CD4-positive, CD25-positive, alpha-beta regulatory T cell (primary cell): ENCODE measurements at places on chromosomes 6 and 20.

- no peak for DNase-seq
Measured at GRCh38 chr6:14051355-14051754, 66.2 kb upstream of the CD83 start.

DNA sequence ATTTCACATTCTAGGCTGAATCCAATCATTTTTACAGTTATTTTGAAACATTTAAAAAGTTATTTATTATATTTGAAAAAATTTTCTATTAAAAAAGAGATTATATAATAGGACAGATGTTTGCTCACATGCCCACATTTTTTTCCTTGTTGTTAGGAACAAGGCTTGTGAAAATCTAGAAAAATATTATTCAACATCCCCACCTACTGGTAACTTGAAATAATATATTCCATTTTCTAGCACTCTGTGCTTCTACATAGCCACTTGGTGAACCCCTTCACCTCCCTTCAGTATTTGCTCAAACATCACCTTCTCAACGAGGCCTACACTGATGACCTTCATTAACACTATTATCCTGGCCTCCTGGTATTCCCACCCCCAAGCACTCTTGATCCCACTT, 18.3 kb upstream of the GPRC6A start:
- no peak for DNase-seq

GRCh38 chr6:7901056-7901455, 9.5 kb downstream of the TXNDC5 start:
- no peak for DNase-seq

DNA sequence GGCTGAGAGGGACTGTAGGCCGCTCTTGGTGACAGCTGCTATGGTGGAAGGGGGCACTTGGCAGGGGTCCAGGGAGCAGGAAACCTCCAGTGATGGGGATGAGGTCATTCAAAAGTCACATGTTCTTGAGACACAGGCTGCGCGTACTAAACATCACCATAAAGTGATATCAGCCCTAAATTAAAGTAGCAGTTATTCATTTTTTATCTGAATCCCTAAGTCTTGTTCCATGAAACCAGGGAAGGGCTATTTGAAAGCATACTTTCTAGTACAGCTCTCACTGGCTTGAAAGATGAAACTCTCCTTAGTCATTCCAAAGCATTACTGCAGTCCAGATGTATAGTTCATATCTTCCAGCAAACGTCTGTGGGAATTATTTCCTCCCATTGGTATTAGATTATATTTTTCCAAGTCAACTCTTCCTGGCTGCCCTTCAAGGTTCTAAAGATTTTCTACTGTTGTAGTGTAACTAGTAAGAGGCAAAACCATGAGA, 373.1 kb downstream of the CD109 start:
- no peak for DNase-seq

DNA sequence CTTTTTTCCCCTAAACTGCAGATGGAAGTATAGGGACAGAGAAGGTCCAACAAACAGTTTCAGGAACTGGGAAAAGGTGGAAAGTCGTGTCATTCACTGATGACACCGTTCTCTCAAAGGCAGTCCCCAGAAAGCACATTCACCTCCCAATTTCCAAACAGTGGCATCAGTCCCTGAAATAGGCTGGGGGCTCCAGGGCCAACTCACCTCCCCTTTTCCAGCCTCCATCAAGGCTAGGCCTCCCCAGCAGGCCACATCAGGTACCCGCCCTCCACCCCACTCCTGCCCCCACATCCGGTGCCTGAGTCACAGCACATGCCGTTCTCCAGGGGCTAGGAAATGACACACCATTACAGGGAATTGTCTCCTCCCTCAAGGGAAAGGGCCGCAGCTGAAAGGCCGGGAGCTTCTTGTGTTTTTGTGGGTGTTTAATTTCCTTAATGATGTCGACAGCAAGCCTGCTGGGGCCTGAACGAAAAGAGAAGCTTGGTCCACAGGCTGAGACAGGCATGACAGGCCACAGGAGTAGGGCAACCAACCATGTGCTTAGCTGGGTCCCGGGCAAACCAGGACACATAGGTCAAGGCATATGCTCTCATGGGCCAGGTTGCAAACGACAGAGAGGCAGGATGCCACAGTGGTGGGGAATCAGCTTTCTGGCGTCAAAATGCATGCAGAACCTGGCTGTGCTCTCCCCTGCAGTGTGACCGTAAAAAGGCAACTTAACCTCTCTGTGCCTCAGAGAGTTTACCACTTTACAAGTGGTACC, 39.2 kb downstream of the ZMYND8 start:
- peak; percentile 7 for DNase-seq

GRCh38 chr20:48411245-48411644, 416.6 kb downstream of the PREX1 start:
- DNase-seq = no peak
